ENCODE measurements at places on chromosomes 3 and 15. TPM values are rescaled to one million over a fixed set of nuclear protein-coding genes. Genes with fewer than 3 reads are reported as not detected.
A peak's percentile ranks its signal among the peaks of the same experiment; 100 is the strongest.

Gene ADGRG7
- not detected for total RNA-seq

Gene SCAANT1
- not detected for total RNA-seq

Gene MGLL
- 216 TPM for total RNA-seq

Gene IL20RB
- 2.6 TPM for total RNA-seq

Gene LIPH
- 0.19 TPM for total RNA-seq

Gene WDR49
- 3.4 TPM for total RNA-seq

DNA sequence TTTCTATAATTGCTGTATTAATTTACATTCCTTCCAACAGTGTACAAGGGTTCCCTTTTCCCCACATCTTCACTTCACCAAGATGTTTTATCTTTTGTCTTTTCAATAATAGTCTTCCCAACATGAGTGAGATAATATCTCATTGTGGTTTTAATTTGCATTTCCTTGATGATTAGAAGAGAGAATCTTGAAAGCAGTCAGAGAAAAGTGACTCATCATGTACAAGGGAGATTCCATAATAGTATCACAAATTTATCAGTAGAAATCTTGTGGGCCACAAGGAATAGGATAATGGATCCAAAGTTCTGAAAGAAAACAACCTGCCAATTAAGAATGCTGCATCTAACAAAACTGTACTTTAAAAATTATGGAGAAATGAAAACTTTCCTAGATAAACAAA, 189.3 kb downstream of the NECTIN3 start:
- no peak for DNase-seq

GRCh38 chr3:137264071-137264820, 306.5 kb downstream of the IL20RB start:
- DNase-seq = no peak

GRCh38 chr3:130516645-130517512, at the start of gene COL6A6:
Gene COL6A6 (plus strand): TSS chr3:130517177. CDS start chr3:130560365, 43,188 bp downstream.
- DNase-seq = no peak

- DNase-seq = no peak
Observed at GRCh38 chr3:53776494-53777101, 69.6 kb downstream of the CHDH start.

GRCh38 chr15:34436956-34437442, 609 bp downstream of the GOLGA8A start:
- DNase-seq = no peak

GRCh38 chr3:87127281-87127680, 99.8 kb upstream of the CHMP2B start:
- DNase-seq = no peak

GRCh38 chr3:15272426-15273196, 59.8 kb downstream of the SH3BP5 start:
- DNase-seq = no peak

GRCh38 chr3:129855832-129856419, 37.6 kb downstream of the TMCC1 start:
- no peak for DNase-seq

DNA sequence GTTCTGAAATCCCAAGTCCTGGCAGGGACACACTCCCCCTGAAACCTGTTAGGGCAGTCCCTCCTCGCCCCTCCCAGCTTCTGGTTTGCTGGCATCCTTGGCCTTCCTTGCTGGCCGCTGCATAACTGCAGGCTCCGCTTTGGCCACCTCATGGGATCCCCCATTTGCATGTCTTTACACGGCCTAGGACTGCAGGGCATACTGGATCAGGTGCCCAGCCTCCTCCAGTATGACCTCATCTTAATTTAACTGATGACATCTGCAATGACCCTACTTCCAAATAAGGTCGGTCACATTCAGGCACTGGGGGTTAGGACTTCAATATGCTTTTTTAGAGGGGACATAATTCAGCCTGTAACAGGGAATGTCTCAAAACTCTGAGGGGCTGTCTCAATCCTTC, 173.3 kb downstream of the RAB11A start:
- DNase-seq = peak; percentile 20

GRCh38 chr3:113428581-113428980, 12.7 kb downstream of the CFAP44 start:
- DNase-seq = no peak

- DNase-seq = no peak
Observed at GRCh38 chr3:57586778-57587177, 10.4 kb downstream of the ARF4 start.

DNA sequence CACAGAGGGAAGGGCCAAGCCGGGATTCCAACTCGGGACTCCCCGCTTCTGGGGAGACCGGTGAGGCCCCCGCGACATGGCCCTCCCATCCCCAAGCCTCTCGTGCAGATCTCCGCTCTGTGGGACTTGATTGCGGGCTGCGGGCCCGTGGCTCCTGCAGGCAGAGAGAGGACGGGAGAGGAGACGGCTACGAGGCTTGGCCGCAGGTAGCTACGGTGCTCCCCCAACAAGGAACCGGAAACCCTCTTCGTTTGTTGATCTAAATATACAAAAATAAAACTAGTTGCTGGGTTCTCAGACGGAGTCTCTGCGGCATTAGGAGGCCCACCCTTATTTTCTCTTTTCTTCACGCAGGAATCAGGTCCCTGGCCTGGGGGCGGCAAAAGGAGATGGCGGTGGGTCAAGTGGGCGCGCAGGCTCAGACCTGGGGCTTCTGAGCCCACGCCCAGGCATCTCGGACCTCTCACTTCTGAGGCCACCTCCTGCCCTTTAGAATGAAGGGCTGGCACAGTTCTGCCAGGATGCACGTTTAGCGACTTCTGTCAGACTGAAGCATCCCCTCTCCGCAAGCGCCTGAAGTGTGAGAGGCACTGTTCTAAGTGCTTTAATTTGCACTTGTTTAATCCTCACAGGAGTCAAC, 10.9 kb downstream of the GNB5 start:
- no peak for DNase-seq

DNA sequence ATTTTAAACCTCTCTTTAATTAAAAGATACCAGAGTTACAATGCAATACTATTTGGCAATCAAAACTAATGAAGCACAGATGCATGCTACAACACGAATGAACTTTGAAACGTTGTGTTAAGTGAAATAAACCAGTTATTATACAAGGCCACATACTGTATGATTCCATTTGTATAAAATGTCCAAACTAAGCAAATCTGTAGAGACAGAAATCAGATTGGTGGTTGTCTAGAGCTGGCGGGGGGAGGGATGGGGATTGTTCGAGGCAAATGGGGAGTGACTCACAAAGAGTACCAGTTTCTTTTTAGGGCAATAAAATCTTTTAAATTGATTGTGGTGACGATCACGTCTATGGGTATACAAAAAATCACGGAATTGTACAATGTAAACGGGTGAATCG, 677.0 kb downstream of the NTRK3 start:
- no peak for DNase-seq

DNA sequence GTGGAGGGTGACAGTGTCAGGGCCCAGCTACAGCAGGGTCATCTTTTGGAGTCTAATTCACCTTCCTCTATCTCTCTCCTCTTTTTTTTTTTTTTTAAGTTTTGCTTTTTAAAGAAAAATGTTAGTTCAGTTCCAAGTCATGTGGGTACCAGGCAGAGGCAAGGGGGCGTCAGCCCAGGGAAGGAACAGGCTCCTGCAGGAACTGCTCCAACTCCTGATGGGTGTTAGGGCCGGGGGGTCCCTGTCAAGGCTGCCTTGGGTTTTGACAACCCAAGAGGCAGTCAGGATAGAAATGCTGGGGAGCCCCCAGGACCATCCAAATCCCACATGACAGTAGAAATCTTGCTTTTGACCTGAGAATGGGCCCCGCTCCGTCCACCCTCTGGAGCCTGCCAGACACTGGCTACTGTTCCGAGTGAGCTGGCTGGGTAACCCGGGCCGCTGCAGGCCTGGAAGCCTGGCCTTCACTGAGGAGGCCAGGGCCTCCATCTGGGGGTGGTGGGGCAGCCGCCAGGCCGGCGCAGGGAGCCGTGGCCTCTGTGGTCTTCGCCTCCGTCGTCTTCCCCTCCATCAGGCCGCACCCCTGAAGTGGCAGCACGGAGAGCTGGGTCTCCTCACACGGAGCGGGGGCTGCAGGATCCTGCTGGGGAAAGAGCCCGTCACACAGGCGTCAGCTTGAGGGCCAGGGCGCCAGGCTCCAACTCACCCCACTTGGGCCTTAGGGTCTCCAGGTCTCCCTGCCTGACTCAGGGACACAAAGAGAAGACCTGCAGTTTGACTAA, 24.2 kb downstream of the RNU5B-1 start:
- peak; percentile 75 for DNase-seq

DNA sequence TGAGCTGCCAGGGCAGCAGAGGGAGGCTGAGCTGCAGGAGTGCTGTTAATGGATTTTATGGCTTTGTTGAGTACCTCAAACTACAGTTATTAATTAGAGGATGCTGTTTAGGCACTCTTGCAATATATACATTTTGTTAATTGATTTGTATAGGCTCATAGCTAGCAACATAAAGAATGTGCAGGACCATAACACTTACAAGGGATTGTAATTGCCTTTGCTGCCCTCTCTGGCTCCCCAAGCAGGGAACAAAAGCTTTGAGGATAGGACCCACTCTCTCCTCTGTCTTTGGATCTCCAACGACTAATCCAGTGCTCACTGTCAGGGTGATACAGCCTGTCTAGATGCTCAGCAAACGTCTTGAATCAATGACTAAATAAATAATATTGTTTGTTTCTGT, 1.2 kb upstream of the CLSTN2 start:
- no peak for DNase-seq

DNA sequence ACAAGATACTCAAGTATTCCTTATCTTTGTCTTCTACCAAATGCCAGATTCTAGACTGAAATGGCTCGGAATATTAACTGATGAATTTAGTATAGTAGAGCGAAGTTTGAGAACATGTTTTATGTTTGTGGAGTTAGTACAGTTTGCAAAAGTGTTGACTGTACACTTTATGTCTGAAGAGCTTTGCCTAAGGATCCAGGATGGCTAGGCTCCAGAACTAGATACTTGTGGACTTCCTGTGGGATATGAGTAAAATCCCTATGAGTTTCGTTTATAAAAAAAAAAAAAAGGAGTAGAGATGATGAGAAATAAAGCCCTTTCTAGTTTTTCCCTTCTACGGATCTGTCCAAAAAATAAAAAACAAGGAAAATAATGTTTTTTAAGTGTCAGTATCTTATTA, 96.7 kb downstream of the TP63 start:
- DNase-seq = no peak

All from posterior vena cava (tissue), 2 donors.